ENCODE measurements at places on chromosomes 5 and 9.

- ATAC-seq, result no peak
These were observed 518.1 kb downstream of the CSNK1G3 start for GRCh38 chr5:124030043-124030491.

DNA sequence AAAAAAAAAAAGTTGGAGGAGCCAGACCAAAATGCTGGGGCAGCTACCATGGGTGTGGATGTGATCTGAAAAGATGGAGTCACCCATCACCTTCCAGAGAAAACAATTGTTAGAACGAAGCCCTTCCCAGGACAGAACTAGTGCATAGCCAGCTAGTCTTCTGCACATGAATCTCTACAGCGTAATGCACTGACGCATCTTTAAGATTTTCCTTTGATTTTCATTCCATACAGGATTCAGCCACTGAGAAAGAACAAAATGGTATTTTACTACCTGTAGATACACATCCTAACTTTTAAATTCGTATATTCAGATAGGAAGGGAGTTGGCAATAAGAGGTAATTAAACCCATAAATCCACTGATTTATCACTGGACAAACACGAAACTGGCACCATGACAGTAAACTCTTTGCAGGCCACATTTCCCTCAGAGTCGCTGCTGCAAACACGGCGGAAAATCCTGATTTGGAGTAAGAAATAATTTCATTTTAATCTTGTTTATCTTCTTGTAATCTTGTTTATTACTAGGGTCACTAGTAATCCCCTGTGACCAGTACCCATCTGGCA is 206.6 kb downstream of the SPOCK1 start:
- ATAC-seq, result no peak

DNA sequence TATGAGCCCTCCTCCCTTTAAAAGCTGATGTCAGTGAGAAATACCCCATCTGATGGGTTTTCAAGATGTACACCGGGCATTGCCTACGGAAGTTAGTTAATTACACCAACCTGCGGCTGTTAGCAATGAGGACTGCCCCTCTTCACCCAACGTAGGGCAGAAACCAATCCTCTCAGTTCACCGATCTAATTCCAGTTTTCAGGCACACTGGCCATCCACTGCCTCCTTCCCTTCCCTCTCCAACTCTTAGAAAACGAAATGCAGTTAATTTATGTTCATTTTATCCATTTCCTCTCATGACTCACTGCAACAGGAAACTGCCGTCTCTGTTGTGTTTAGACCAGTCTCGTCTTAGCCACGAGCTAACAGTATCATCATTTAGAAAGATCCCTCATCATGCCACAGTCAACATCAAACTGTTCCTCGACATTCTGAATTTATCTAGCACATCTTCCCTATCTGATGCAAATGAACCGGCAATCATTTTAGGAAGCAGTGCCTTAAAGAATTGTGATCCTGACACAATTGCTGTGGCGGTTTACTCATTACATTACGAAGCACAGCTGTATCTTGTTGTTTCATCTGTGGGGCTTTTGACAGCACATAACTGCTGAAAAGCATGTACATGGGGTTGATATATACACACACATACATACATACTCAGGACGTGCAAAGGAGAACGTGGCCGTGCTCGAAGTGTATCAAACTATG is 168.6 kb downstream of the EFNA5 start:
- ATAC-seq, result no peak

GRCh38 chr5:101543780-101544179 is 640.7 kb upstream of the ST8SIA4 start:
- ATAC-seq, result no peak

DNA sequence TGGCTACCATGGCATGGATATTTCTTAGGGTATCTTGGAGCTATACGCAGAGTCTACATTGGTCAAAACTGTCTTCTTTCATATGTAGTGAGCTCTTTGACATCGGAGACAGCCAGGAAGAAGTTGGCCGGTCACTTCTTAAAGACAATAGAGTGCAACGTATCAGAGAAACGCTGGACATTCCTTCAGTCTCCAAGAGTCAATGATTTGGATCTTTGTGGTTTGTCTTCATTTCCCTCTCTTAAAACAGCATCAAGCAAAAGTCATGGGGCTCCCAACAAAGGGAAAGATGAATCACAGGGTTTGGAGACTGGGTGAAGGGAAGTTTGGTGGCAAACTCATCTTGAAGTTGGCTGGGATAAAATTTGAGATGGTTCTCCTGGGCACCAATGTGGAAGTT is 320.1 kb downstream of the AGTPBP1 start:
- no peak for ATAC-seq

GRCh38 chr9:86573886-86574285 is 219.7 kb upstream of the TUT7 start:
- no peak for ATAC-seq

DNA sequence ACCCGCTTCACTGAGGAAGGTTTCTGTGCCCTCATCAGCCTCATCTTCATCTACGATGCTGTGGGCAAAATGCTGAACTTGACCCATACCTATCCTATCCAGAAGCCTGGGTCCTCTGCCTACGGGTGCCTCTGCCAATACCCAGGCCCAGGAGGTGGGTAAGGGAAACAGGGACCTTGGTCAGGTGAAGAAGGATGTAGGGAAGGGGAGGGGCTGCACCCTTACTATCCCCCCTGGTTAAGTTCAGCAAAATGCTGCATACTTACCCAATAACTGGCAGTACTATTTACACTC is 4.4 kb downstream of the SLC4A9 start:
- no peak for ATAC-seq

- no peak for ATAC-seq
These were observed 133.9 kb downstream of the GIN1 start for GRCh38 chr5:102986074-102986473.

DNA sequence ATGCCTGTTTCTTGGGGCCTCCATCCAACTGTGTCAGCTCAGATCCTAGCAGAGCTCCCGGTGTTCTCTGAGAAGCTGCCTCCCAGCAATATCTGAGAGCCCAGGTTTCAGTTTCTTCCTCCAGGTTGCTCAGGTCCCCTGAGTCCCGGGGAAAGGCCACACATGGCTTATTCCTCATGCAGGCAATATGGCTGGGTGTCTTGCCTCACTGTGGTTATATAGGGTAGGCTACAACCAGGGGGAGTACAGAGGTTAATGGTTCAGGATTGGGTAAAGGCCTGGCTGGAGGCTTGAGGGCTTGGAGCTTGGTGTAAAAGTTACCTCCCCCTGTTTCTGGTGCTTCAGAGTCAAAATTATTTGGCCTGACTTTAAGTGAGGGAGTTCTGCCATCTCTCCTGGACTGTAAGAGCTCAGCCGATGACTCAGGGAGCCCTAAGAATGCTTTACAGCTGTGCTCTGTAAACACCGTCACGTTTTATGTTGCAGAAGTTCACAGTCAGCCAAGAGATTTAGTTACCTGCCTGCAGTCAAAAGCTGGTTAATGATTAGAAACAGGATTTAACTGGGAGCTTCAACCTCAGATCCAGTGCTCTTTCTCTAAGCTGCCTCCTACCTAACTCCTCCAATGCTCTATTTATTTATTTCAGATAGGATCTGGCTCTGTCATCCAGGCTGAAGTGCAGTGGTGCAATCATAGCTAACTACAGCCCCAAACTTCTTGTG is 24.3 kb upstream of the UBAP2 start:
- no peak for ATAC-seq

DNA sequence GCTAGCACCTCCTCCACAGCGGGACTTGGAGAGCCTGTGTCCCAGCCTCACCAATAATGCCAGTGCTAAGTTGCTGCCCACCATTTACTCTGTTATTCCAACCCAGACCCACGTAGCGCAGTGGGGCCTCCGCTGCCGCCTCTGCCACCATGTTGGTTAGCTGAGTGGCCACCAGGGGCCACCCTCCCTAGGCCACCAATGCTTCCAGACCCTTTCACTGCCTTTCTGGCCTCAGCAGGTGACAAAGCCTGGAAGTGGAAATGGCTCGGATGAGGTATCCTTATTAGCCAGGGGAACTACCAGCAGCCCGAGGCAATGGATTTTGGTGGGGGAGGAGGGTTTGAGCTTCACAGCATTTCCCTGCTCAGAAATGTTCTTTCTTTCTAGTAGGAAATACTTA is 110.1 kb downstream of the OSTF1 start:
- no peak for ATAC-seq

GRCh38 chr5:117999939-118000549 is 988.3 kb downstream of the DTWD2 start:
- no peak for ATAC-seq

- ATAC-seq, result peak; percentile 87
These were observed 51.8 kb downstream of the BASP1 start for GRCh38 chr5:17269201-17269600.

GRCh38 chr9:125141251-125141650 is 2.1 kb downstream of the SCAI start:
- no peak for ATAC-seq

GRCh38 chr5:169753795-169754194 is 116.7 kb downstream of the DOCK2 start:
- no peak for ATAC-seq

DNA sequence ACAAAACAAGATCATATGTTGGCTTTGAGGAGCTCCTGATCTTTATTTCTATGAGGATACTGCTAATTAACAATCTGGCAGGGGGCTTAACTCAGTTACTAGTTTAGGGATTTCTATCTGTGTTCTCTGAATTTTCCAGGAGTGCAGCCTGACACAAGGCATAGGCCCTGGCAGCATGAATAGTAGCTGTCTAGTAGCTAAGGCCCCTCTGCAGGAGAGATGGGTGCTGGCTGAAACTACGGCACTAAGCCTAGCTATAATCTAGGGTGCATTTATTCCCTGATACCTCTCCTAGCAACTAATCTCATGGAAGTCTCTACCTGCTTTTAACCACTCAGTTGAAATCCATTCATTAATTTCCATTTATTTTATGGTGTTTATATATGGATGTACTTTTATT is 268.2 kb downstream of the TMEM232 start:
- ATAC-seq, result no peak

- no peak for ATAC-seq
These were observed 3.0 kb upstream of the CDX1 start for GRCh38 chr5:150163547-150164059.

DNA sequence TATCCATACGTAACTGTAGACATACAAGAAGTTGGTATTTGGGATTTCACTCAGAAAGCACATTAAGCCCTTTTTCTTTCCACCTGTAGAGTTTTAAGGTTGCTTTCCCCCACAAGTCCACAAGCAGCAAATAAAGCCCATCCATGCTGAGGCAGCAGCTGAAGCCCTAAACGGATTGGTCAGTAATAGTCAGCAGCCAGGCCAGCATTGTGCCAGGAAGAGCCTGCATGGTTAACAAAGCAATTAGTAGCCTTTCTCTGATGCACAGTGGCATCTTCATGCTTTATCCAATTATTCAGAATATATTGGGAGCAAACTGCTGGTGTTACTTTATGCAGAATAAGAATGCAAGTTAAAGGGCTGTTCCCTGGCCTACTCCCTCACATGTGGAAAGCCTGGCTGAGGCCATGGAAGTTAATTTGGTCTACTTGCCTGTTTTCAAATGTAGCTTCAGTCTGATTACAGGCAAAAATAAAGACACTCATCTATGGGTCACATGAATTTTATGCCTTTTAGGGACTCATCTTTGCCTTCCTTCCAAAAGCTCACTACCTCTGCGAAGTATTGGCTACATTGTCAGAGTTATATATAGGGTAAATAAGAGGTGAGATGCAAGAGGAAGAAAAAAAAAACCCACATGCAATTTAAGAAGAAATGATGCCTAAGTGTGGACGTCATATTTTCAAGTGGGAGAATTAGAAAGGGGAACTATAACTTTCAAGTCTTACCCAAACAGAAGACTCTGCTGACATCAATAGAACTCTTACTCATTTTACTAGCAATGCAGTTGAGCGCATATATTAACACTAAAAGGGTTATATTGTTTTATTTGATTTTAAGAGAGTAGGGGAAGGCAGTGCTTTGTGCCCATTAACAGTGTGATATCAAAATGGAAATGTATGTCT is 15.9 kb downstream of the EBF1 start:
- ATAC-seq, result peak; percentile 97

- no peak for ATAC-seq
These were observed 90.2 kb upstream of the BOD1 start for GRCh38 chr5:173706700-173707099.

DNA sequence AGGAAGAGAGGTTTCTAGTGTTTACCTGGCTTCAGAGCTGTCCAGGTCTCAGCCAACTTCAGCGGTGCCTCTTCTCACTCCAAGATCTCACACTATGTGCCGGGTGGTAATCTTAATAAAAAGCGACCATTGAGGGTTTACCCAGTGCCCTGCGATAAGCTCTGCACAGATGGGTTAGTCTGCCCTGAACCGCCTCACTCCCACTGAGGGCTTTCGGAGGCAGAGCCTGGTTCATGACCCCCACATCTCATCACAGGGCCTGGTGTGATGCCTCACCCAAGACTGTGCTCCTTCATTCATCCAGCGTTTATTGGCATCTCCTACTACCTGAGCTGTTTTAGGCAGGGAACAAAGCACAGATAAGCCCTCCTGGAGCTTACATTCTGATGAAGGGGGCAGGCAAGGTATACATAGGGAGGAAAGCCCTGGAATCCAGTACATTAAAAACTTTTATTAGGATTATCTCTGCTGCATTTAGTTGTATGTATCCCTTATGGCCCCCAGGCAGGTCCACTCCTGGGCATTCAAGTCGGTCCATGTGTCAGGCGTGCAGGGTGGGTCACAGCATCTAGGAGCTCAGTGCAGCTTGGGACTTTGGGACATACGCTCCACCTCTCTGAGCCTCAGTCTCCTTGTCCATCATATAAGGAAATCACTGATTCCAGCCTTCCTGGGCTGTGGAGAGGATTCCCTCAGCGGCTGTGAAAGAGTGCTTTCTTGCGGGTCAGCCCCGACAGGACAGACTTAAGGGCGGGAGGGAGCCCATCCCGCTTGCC is 613 bp upstream of the COL15A1 start:
- no peak for ATAC-seq

DNA sequence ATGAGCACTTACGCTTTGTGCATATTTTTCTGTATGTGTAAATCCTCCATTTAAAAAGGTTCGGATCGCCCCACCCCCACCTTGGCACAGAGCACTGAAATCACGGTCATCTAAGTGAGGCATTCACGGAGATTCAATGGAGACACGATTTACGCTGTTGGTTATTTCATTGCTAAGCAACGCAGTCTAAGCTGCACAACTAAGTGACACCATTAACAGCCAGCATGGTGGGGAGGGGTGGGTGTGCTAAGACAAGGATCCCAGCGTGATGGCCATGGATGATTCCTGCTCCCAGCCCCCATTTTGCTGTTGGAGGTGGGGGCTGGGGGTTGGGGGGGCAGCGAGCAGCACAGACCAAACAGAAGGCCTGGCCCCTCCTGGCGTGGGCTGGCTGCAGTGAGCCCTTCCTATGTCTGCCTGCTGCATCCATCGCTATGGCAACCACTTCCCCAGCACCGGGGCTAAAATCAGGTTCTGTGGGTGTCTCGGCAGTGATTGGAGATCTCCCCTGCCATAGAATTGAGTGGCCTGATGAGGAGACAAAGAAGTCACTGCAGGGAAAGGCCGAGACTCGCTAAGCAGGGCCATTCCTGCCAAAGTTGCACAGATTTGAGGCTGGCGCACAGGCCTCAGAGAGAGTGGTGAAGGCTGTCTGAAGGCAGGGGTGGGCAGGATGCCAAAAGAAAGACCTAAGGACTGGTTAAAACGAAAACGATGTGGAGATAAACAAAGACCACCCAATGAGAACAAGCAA is 14.3 kb upstream of the MARCHF6 start:
- ATAC-seq, result no peak

- ATAC-seq, result no peak
These were observed 151.9 kb downstream of the INSYN2B start for GRCh38 chr5:169828385-169828784.

Data from stimulated activated memory B cell treated with anti-CD40 and anti-IgM and Interleukin-4, amounts not matched to agents 10 μg/mL and 1 μg/mL and 100 μg/mL, for 72 hours (primary cell).